ENCODE measurements at places on chromosomes 11 and 22.

GRCh38 chr11:18703001-18703763, 4.6 kb downstream of the TMEM86A start:
- no peaks in the 10 kb centered on the region for H3K36me3 ChIP-seq
- H3K4me3 ChIP-seq, result no peak overlapping the region
- peaks cover 34% of the 10 kb centered on the region for H3K4me1 ChIP-seq

- H3K27me3 ChIP-seq, result no peaks in the 10 kb centered on the region
- no peak for DNase-seq
- no peak overlapping the region for H3K27ac ChIP-seq
- H3K4me1 ChIP-seq, result no peaks in the 10 kb centered on the region
Observed at GRCh38 chr11:2366276-2366675, 10.8 kb upstream of the CD81 start.

- H3K4me3 ChIP-seq, result no peak overlapping the region
- DNase-seq, result no peak
- no peaks in the 10 kb centered on the region for H3K36me3 ChIP-seq
- H3K4me1 ChIP-seq, result no peaks in the 10 kb centered on the region
- H3K27me3 ChIP-seq, result no peaks in the 10 kb centered on the region
- H3K27ac ChIP-seq, result no peak overlapping the region
Observed at GRCh38 chr11:85171648-85172257, 455.4 kb downstream of the DLG2 start.

DNA sequence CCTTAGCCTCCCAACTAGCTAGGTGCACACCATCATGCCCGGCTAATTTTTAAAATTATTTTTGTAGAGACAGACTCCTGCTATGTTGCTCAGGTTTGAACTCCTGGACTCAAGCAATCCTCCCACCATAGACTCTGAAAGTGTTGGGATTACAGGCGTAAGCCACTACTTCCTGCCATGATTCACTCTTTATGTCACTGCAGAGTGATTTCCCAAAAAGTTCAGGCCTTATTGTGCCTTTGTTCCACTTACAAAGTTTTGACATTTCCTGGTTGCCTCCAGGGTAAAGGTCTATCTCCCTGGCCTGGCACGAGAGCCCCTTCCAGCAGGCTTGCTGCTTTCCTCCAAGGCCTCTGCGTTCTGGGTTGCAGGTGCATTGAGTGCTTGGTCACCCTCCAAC, 44.6 kb upstream of the RIC3 start:
- H3K4me1 ChIP-seq, result no peaks in the 10 kb centered on the region
- no peak overlapping the region for H3K4me3 ChIP-seq
- H3K27ac ChIP-seq, result no peak overlapping the region
- H3K27me3 ChIP-seq, result peaks cover 20% of the 10 kb centered on the region

Data from T-cell (primary cell).